ENCODE measurements at places on chromosomes 3 and 15.
A peak's percentile ranks its signal among the peaks of the same experiment; 100 is the strongest.

- DNase-seq, result no peak
Observed at GRCh38 chr3:100084100-100084806, 30.0 kb downstream of the FILIP1L start.

DNA sequence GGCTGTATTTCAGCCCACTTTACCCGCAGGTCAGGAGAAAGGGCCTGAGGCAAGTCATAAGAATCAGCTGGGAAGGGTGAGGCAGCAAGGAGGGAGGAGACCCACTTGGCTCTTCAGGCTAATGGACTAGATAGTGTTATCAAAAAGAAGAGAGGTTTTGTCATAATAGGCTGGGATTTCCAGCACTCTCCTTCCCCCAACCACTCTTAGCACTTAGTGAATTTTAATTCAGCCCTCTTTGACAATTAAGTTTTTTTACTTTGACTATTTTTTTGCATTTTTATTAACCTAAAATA lies 771 bp downstream of the MPI start:
- no peak for DNase-seq

DNA sequence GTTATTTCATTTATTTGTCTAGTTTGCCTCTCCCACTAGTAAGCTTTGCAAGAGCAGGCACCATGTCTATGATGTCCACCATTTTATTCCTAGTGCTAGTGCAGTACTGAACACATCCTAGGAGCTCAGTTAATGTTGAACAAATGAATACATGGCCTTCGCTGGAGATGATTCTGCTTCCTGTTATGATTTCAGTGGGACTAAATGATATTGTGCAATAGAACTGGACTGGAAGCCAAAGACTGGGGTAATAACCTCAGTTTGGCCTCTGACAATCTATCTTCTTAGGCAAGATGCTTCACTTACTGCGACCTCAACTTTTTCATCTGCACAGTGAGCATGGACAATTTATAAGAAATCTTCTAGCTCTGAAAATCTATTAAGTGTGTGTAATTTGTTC lies 191.3 kb downstream of the ADAMTSL3 start:
- DNase-seq, result no peak

GRCh38 chr3:179933080-179933479 lies 103.7 kb downstream of the PEX5L start:
- DNase-seq, result no peak

GRCh38 chr3:104546301-104546700 lies 820.4 kb upstream of the ALCAM start:
- no peak for DNase-seq

DNA sequence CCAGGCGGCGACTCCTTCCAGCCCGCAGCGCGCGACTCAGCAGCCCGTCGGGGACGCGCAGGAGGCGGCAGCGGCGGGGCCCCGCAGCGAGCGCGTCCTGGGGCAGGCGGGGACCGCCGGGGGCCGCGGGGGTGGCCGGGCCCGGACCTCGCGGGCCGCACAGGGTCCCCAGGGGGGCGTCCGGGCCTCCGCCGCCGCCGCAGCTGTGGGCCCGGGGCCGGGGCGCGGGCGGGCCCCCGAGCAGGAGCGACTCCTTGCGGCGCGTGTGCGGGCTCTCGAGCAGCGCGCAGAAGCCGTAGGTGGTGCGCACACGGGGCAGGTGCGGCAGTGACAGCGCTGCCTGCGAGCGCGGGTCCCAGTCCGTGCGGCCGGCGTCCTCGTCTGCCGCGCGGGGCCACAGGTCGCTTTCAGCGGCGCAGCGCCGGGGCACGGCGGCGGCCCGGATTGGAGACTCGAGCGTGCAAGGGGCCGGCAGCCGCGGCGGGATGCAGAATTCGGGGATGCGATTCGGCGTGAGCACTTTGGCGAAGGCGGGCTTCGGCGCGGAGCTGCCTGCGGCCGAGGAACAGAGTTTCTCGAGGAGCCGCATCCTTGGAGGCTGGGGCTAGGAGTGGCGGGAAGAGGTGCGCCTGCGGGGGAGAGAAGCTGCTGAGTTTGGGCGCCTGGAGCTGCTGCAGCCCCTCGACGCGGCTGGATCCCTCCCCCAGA lies 535 bp downstream of the C2CD4B start:
- no peak for DNase-seq

GRCh38 chr3:134471521-134472193 lies 14.1 kb downstream of the ANAPC13 start:
- no peak for DNase-seq

DNA sequence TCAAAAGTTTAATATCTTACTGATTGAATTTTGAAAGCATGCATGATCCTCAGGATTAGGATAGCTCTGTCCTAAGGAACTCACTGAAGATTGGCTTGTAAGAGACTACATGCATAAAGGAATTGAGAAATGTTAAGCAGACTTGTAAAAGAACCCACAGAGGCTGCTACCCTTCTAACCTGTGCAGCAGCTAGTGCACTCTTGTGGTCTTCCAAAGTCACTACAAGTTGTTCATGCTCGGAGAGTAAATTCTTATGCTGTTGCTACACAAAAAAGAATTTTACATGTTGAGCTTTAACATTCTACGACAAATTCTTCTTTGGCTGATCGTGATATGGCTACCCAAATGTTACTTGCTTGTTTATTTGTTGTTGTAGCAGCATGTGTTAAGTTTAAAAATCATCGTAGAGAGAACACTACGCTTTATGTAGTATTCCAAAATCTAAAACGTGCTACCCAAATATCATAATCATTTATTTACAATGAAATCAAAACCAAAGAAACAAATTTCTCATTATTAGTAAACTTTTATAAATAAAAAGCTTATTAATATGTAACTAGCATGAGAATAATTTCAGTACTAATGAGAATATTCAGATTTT lies 55.0 kb downstream of the GOLIM4 start:
- DNase-seq, result no peak

GRCh38 chr3:106293161-106293560 lies 424.3 kb upstream of the CBLB start:
- DNase-seq, result no peak

GRCh38 chr3:111999484-112000324 lies 982 bp downstream of the TAGLN3 start:
- DNase-seq, result no peak

GRCh38 chr3:134341389-134341788 lies 32.9 kb downstream of the AMOTL2 start:
- no peak for DNase-seq

DNA sequence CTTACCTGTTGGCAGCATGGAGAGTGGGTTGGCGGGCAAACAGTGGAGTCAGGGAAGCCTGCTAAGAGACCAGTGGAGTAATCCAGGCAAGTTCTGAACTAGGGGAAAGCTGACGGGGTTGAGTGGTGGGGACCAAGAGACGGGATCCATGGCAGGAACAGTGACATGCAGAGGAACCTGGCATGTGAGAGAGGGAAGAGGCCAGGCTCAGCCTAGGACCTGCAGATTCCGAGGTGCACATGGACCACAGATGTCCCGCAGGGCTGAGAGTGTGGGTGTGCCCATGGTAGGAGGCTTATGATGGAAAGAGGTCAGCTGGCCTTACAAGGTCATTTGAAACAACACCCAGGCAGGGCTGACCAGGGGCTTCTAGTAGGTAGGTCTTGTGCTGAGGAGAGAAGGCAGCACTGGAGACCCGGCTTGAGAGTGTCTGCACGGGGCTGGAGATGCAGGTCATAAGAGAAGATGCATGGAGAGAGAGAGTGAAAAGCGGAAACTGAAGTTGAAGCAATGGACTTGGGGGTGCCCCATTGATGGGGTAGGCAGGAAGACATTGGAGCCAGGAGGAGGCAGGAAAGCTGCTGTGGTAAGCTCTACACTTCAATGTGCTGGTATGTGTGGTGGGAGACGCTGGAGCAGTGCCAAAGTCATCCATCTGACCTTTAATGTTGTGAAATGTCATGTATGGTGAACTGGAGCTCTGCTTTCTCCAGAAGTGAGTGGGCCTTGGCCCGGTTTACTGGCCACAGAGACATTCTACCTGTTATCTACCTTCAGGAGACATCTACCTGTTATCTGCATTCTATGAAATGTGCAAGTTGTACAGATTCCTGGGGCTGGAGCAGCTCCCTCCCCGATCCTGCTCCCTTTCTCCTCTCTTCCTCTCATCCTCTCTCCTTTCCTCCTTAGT lies 4.6 kb downstream of the SPSB4 start:
- no peak for DNase-seq

DNA sequence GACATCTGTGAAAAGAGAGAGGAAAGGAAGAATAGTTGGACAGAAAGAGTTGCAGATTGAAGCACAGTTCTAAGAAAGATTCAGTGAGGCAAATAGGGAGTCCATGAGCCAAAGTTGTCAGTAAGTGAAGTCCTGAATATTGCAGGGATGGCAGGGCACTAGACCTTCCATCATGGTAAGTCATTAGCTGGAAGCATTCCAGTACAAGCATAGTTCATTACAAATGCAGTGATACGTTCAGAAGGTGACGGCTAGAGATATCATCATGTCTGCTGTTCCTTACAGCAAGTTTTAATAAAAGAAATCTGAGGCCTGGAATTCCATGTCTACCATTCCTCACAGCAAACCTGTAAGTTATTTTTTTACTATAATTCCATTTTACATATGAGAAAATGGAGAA lies 720.1 kb downstream of the GBE1 start:
- no peak for DNase-seq

DNA sequence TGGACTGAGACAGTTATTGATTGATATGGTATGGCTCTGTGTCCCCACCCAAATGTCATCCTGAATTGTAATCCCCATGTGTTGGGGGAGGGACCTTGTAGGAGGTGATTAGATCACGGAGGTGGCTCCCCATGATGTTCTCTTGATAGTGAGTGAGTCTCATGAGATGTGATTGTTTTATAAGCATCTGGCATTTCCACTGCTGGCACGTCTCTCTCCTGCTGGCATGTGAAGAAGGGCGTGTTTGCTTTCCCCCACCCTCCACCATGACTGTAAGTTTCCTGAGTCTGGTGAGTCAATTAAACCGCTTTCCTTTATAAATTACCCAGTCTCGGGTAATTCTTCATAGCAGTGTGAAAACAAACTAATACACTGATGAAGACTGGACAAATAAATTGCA lies 105.6 kb upstream of the MELTF start:
- no peak for DNase-seq

DNA sequence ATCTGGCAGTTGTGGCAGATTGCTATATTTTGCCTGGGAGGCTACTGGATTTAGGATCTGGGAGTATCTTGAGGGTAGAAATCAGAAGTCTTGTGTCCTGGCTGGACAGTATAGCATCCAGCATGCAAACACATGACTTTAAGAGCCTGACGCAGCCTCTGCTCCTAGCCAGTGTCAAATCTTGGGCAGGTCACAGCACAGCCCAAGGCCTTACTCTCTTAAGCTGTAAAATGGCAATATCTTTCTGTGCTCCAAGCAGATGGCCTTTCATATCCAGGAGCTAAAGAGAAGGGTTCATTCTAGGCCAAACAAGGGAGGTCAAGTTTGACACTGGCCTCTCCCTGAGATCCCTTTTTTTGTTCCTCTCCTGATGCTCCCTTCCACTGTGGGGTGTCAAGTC lies 19.8 kb upstream of the RAD18 start:
- no peak for DNase-seq

- peak; percentile 64 for DNase-seq
Observed at GRCh38 chr3:113746548-113747282, at the start of gene ATP6V1A. Gene ATP6V1A, plus strand, starts transcription at chr3:113747035. Its CDS starts 31,719 bp downstream, at chr3:113778754.

- no peak for DNase-seq
Observed at GRCh38 chr15:100353449-100353848, 11.7 kb upstream of the ADAMTS17 start.

- DNase-seq, result no peak
Observed at GRCh38 chr3:179962629-179963387, 73.9 kb downstream of the PEX5L start.

DNA sequence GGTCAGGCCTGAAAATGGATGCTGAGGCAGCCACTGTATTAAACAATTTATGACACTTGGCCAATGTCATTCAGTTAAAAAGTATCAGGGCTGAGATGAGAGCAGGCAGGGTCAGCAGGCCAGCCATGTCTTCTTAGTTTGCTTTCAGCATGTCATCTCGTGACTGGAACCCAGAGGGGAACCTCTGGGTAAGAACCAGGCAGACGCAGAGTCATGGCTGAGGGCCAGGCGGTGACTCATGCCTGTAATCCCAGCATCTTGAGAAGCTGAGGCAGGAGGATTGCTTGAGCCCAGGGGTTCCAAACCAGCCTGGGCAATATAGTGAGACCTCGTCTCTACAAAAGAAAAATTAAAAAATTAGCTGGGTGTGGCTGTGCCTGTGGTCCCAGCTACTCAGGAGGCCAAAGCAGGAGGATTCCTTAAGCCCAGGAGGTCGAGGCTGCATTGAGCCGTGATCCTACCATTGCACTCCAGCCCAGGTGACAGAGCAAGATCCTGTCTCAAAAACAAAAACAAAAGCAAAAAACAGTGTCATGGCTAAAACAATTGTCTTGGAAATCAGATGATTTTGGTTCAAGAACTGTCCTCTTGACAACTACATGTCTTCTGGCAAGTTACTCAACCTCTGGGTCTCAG lies 11.7 kb downstream of the BCL2L10 start:
- DNase-seq, result no peak

- DNase-seq, result peak; percentile 75
Observed at GRCh38 chr15:90594301-90594738, 64.6 kb downstream of the CRTC3 start.

GRCh38 chr15:58486564-58486963 lies 54.8 kb downstream of the LIPC start:
- DNase-seq, result no peak

- no peak for DNase-seq
Observed at GRCh38 chr15:56654624-56655023, 78.7 kb downstream of the ZNF280D start.

GRCh38 chr3:20742903-20743552 lies 557.0 kb upstream of the SGO1 start:
- no peak for DNase-seq

DNA sequence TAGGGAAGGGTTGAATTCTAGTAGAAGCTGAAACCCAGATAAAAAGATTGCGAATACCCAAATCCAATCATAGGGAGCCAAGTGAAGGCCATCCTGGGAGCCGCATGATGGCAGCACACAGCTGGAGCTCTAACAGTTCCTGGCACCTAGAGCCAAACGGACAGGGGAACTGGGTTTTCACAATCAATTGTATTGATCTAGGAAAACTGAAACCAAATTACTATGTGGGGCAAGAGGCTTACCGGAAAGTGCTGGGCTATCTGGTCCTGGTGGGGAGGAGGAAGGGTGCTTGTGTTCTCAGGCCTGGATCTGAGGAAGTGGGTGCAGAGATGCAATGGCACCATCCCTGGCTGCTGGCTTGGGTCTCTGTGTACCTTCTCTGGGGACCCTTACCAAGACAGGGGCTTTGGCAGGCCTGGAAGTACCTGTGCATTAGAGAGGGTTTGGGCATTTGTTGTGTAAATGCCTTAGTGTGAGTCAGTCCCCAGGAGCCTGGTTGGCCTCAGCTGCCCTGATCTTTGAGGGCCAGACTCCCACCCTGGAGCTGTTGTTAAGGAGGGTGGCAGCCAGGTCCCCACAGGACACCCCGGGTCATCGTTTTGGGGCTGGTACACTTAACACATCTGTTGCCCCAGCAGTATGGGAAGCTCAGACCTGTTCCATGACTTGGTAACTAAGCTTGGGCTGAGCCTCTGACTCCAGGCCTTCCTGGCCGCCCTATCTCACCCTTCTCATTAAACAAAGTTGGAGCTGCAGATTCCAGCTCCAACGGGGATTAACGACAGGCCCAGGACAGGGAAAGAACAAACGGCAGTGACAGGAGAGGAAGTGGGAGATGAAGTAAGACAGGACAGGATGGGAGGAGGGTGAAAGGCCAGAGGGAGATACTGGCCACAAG lies 8.9 kb upstream of the FURIN start:
- no peak for DNase-seq

GRCh38 chr3:108976058-108976457 lies 22.4 kb upstream of the GUCA1C start:
- DNase-seq, result no peak

All from activated T-cell treated with anti-CD3 and anti-CD28 coated beads for 1 hour (primary cell).